ENCODE measurements at places on chromosomes 7 and 10.
A peak's percentile ranks its signal among the peaks of the same experiment; 100 is the strongest.

DNA sequence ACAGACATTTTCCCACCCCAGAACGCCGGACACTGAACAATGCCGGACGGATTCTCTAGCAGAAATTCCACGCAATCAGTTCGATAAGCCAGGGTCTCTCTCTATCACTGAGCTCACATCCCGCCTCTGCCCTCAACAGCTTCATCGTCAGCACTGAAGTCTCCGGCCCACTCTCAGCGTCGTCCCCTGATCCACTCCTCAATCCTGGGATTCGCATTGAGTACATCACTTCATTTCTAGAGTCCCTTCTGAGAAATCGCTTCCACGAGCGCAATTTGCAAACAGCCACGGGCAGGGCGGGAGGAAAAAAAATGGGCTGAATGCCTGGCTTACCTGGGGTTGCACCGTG is 365 bp downstream of the YME1L1 start:
- DNase-seq = no peak

DNA sequence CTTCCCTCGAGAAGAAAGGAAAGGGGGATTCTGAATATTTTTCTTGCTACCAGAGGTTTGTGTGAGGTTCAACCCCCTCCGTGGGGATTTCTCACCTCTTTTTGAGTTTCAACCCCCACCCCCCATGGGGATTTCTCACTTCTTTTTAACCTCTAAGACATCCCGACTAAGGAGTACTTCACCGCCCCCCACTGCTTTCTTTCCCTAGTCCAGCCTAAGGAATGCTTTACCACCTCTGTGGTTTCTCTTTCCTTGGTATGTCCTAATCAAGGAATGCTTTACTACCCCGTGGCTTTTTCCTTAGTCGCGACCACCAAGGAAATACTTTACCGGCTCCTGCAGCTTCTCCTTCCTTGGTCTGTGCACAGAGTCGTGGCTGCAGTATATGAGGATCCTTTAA is 149.4 kb downstream of the LYZL1 start:
- DNase-seq = no peak

DNA sequence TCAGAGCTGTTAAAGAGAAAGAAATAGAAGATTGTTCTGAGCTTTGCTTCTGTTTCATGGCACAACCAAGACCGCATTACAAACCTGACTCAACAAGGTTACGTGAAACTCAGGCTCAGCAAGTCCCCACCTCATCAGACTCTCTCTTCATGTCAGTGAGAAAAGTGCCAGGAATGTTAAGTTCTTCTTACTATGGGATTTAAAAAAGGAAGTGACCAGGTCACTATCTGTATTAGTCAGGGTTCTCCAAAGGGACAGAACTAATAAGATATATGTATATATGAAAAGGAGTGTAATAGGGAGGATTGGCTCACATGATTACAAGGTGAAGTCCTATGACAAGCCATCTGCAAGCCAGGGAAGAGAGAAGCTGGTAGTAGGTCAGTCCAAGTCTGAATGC is 25.4 kb upstream of the PAPSS2 start:
- no peak for DNase-seq

GRCh38 chr7:143299840-143300239 is 11.7 kb downstream of the CASP2 start:
- DNase-seq = peak; percentile 63

DNA sequence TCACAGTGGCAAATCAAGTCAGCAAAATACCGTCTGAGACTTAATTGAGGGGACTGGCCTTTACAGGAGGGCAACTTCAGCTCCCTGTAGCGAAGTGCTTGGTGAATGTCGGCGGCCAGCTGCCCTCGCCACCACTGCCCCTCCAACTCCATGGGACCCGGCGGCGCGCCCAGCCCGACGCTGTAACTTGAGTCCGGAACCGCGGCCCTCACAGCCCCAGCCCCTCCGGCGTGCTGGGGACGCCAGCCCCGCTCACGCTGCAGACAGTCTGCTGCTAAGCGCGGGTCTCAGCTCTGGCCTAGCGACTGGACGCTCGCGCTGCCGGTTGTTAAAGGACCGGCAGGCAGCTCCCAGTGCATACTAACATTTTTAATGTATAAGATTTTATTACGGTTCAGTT is 113.4 kb upstream of the NUPR2 start:
- no peak for DNase-seq

GRCh38 chr10:20811131-20811530 is 86.0 kb downstream of the NEBL start:
- no peak for DNase-seq

GRCh38 chr7:107971613-107972012 is 31.3 kb downstream of the LAMB1 start:
- no peak for DNase-seq

GRCh38 chr7:25805027-25805687 is 346.8 kb upstream of the NFE2L3 start:
- no peak for DNase-seq
